ENCODE measurements at places on chromosomes 12 and 14.

DNA sequence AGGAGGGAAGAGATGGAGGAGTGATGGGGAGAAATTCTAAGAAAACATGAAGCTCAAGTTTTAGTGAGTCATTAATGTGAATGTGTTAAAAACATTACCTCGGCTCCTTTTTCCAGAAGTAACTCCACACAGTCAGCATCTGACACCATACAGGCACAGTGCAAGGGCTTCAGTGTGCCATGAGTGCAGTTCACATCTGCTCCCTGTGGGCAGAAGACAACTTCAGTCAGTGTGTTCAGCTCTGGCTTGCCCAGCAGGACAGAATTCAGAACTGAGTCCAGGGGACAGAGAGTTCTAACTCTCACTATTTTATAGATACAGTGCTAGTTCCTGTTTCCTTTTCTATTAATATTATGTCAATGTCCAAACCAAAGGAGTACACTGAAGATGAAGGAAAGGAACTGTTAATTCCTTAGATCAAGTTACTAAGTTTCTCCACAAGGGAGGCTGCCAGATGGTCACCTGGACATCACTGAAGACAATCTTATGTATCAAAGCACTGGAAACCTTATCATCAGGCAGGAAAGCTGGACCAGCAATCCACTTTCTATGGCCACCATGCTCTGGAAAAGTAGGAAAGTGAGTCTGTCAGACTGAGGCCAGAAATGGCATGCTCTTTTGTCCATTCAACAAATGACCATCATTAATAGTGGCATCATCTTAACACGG lies 6.1 kb downstream of the ASB8 start:
- peak; percentile 16 for DNase-seq

DNA sequence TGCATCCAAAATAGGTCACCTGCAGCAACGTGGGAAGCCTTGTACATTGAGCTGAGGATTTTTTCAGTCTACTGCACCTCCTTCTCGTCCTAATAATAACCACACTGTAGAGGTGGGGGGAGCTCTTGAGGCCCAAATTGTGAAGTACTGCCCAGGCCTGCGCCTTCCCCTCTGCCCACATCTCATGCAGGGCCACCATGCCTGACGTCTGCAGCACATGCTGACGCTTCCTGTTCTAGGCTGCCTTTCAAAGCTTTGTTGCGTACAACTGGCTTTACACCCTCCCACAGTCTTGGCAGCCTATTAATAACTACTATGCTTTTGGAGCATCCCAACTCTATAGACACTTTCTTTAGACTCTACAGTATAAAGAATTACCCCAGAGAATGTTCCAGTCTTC lies 26.5 kb upstream of the TTC7B start:
- DNase-seq: no peak

- no peak for DNase-seq
Observed at GRCh38 chr12:21773263-21773741, 1.2 kb downstream of the KCNJ8 start.

GRCh38 chr12:64780132-64780530 lies 20.9 kb upstream of the GNS start:
- DNase-seq: no peak

DNA sequence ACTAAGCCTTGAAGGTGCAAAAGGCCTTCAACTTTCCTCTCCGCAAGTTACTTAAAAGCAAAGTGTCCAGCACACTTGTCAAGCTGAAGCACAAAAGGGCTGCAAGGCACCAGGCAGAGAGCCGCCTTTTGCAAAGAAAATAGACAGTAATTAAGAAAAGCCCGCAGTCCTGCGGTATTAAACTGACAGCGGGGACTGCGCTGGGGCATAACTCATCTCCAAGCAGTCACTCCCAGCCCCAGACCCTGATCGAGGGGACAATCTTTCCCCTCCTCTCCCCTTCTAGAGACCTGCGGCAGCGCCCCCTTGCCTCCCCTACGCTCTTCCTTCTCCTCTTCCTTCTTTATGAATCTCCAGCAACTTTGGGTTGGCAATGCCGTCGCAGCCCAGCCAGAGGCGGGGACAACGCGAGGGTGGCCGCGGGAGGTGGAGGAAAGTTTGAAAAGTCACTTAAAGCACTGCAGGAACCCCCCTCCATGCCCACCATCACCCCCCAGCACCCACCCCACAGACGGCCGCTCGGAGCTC lies 200.9 kb upstream of the CAND1 start:
- no peak for DNase-seq

DNA sequence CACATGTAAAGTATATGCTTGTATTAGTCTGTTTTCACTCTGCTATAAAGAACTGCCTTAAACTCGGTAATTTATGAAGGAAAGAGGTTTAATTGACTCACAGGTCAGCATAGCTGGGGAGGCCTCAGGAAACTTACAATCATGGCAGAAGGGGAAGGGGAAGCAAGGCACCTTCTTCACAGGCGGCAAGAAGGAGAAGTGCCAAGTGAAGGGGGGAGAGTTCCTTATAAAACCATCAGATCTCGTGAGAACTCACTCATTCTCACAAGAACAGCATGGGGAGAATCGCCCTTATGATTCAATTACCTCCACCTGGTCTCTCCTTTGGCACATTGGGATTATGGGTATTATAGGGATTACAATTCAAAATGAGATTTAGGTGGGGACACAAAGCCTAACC lies 229.5 kb upstream of the PLXNC1 start:
- DNase-seq: no peak

DNA sequence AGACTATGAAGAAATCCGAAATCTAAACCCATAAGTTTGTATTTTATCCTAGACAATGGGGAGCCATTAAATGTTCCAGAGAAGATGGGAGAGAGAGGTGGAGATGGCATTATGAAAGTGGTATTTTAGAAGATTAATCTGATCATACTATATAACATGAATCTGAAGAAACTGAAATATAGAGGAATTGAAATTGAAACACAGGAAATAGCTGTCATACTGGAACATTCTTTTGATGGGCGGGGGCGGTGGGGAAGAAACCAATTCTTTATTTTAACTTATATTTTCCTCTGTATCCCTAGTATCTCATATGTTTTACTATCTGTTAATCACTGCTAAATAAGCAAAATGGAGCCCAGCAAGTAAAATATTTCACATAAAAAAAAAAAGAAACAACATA lies 27.0 kb upstream of the FOXN3 start:
- peak; percentile 41 for DNase-seq

DNA sequence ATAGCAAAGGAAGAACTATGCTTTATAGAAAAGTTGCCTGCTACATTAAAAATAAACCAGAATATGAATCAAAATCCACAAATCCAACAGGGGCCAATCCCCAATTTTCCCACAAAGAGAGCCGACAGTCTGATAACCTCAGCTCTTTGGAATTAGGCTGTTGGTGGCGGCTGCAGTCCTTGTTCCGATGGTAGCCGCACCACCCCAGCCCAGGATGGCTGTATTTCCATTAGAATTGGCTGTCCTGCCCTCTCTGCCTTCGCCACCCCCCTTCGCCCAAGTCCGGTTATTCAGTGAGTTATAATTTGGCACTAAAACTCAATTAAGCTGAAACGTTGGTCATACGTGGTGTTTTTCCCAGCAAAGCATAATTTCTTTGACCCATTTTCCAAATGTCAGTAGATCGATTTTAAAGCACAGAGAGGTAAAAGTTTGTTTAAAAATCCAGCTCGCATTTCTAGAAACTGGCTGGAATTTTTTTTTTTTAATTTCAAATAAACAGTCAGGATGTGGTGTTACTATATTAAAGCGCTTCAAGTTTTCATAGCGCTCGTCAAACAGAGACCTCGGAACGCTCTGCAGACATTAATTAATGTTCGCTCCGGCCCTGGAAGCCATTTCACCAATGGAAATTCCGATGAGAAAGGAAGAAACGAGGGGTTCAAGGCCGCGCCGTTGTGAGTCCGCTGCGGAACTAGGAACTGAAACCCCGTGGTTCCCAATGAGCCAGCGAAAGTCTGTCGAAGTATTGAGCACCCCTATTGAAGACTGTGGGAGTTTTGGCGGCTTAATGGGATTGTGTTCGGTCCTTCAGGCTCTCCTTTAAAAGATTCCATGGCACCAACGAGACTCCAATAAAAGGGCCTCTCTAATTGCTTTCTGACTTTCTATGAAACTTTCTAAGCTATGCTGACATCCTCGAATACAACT lies 104.8 kb upstream of the DIO3 start:
- no peak for DNase-seq

DNA sequence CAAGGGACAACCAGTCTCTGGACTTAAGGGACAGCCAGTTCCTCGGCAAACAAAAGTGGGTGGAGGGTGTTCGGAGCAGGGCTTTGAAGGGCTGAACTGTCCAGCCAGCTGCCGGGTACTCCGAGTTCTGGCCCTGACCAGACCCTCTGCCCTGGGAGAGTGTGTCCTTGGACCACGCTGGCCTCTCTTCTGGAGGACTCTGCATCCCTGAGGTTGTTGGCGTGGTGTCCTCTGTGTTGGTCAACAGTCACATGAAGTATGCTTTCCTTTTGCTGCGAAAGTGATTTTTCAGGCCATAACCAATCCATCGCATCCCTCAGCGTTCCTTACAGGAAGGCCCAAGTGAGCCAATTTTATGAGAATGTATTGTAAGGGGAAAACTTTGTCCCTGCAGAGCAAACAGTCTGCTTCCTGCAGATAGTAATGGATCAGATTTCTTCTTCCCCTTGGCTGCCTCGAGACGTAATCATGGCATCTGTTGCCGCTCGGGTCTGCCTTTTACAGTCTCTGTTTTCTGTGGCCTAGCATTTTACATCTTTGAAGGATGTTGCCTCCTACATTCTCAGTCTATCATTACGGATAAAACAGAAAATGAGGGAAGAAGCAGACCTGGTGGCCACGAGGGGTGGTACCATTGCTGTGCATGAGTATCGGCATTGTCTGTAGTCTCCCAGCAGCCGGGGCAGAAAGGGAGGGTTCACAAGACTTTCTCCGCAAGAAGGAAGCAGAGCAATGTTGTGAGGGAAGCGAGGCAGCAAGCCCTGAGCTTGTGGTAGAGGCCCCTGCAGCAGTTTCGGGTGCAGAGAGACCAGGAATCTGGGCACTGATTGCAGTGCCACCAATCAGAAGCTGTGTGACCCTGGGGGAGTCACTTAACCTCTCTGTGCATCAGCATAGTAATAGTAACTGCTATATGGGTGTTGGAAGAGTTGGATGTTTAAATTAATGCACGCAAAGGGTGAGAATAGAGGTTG lies 47.4 kb downstream of the SMIM41 start:
- no peak for DNase-seq

GRCh38 chr12:114679942-114680341 lies 4.0 kb downstream of the TBX3 start:
- DNase-seq: no peak

- DNase-seq: no peak
Observed at GRCh38 chr12:132466241-132467201, 23.4 kb upstream of the FBRSL1 start.

- peak; percentile 11 for DNase-seq
Observed at GRCh38 chr12:40104461-40105264, 1.2 kb downstream of the SLC2A13 start.

DNA sequence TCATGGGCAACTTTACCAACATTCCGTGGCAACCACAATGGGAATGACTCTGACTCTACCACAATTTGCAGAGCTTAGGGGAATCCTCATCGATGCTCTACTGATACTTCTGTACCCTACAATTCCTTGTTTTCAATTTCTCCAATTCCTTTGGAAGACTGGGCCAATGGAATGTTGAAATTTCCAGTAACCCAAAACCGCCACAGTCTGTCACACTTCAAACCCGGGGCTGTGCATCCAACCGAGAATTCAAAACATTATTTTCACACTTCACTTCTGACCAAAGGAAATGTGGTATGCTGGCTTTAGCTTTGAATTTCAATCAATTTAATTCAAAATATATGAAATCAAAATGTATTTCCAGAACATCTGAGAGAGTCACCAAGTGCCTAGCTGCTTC lies 951.4 kb downstream of the VRK1 start:
- DNase-seq: no peak

DNA sequence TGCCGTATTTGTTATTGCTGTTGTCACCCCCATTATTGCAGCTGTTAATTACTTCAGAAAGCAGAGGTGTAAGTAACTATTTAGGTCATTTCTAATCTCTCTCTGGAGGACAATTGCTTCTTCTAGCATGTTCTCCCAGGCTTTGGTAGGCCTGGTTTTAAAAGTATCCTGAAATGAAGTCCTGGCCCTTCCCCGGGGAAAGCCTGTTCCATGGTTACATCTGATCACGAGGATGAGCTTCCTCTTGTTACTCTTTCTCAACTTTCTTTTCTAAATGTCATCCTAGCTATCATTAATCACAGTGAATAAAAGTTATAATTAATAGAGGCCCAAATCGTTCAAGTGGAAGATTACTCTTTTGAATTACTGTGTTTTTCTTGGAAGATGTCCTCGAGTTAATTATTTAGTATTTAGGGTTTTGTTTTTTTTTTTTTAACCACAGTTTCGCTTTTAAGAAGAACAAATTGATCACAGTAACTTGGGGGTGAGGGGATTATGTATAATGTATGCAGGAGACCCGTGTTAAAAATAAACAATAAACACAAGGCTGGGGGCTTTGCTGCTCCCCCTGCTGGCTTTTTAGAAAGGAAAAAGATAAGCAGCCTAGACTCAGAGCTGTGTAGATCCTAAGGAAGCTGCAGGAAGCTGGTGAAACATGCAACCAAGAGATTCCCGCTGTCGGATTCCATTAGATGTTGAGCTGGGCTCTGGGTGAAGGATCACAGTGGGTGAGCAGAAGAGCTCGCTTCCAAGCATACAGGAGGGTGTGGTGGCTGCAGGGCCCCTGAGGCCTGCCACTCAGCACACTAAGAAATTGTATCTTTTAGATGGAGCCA lies 420.1 kb downstream of the FUT8 start:
- DNase-seq: no peak

DNA sequence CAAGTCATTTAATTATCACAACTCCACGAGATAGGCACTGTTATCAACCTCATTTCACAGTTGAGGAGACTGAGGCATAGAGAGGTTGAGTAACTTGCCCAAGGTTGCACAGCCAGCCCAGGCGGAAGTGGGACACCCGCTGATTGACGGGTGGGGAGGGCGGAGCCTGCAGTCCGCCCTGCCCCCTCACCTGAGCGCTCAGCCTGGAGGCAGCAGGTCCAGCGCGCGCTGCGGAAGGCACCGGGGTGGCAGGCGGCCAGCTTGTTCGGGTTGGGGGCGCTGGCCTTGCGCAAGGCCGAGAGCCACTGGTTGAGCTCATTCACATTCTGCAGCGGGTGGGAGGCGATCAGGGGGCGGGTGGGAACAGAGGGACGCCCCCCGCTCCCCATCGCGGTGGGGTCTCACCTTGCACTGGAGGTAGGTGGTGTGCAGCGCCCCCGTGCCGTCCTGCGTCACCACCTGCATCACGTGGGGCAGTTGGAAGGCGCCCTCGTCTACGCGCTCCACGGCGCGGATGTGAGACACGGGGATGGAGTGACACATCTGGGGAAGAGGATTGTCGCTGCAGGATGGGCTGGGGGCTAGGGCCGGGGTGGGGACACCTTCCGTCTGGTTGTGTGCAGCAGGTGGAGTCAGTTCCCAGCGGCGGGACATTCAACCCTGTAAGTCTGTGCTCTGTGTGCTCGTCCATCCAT lies 31.7 kb downstream of the RASAL1 start:
- DNase-seq: no peak

Data from GM12865 (cell line).